Fibroblast of lung (primary cell): ENCODE measurements at places on chromosomes 3 and 15. TPM values are rescaled to one million over a fixed set of nuclear protein-coding genes. Genes with fewer than 3 reads are reported as not detected.

- DNase-seq, result no peak
These were observed 1.6 kb downstream of the FAM131A start for GRCh38 chr3:184339001-184339400.

GRCh38 chr3:29011441-29011840 is 269.4 kb upstream of the RBMS3 start:
- peak; percentile 21 for DNase-seq

- no peak for DNase-seq
These were observed 36.4 kb upstream of the BNC1 start for GRCh38 chr15:83320844-83321243.

GRCh38 chr15:64948916-64949315 is 37.2 kb downstream of the ANKDD1A start:
- DNase-seq, result no peak

DNA sequence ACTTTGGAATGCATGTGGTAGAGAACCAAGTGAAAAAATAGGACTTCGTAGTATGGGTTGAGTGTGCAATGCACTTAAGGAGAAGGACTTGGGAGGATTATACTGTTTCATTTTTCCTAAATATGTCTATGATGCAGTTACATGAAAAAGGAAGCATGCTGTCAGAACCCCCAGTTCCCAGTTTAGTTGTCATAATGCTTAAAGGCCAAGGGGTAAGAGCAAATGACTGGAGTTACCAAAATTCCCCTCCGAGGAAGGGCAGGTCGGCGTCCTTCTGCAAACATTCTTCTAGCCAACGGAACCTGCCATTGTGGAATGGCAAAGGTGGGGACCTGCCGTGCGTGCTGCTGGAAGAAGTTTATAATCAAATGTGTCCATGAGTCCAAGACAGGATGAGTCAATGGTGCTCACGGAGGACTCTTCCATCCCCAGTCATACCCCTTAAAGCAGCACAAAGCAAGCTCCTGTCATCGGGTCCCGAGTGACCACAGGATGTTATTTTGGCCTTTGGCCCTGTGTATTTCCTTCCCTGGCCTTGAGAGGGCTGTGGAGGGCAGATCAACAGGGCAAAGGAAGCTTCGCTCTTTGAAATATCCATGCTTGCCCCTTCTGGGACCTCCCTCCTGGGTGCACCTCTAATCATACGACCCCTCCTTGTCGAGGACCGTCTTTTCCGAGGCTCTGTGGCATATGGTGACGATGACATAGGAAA is 93.2 kb downstream of the SLCO3A1 start:
- DNase-seq, result no peak

DNA sequence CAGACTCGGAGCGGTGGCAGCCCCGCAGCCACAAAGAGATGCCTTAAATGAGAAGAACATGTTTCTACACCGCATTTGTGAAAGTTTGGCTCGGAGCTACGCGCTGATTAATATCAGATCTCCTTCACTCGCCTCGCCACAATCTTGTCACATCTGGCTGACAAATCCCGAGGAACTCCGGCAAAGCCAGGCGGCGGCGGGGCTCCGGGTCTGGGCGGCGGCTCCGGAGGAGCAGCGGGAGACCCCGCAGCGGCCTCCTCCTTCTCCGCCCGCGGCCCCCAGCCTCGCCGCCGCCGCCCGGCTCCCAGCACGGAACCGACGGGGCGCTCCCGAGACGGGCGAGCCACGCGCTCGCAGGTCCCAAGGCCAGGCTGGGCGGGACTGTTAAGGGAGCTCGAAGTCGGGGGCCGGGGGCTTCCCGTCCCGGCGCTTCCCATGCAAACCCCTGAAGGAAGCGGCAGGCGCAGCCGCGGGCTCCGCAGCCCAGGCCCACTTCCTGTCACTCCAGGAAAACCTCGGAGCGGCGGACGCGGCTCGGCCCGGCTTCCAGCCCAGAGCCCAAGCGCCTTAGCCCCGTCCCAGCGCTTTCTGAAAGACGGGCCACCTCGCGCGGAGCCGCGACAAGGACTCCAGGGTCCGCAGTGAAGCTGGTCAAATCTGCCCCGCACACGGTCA is 1.2 kb downstream of the BNC1 start:
- peak; percentile 33 for DNase-seq

DNA sequence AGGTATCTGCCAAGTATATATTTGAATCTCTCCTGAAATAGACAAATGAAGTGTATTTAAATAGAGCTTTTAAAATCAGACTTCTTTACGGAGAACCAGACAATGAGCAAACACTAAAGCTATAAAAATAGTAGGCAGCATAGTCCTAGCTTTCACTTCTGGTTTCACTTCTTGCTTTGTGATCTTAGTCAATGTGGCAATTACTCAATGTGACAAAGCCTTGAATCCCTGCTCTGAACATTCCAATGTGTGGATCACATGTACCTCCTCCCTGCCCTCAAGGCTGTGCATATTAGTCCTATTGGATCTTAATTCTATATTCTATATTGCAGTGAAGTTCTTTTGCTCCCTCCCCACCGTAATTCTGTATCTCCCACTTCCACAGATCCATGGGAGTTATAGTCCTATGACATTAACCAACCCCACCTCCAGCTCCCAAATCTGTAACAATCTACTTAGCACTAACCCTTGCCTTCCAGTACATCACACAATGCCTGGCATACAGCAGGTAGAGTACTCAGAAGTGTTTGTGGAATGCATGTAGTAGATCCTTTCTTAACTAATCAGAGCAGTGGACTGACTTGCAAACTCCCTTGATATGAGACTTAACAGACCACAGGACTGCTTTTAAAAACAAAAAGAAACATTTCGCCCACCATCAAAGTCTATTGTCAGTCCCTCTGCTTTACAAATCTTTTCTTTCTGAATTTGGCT is 24.3 kb upstream of the CP start:
- peak; percentile 54 for DNase-seq

The HESX1 gene
- 0.26 and 0.99 TPM in 2 replicates for total RNA-seq

The SNX22 gene
- 0.17 and 0.26 TPM in 2 replicates for total RNA-seq

The HES1 gene
- total RNA-seq, result 0.17 and 0.51 TPM in 2 replicates
